ENCODE measurements at places on chromosomes 7 and 10.

DNA sequence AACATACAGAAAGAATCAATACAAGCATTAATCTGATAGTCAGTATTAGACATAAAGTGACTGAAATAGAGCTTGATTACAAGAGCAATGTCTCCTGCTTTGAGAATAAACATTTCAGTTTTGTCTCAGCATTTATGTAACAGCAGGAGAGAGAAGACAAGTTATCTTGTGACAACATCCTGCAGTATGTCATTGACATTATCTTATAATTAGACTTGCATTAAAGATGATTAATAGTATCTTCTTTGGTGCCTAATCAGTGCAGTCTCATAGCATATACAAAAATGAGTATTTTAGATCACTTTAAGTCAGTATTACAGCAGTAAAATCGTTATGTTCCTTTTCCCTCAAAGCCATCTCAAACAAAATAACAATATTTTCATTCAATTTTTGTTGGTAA is 436.1 kb upstream of the ETV1 start:
- no peak for DNase-seq

GRCh38 chr10:71390461-71390835 is 6.3 kb upstream of the CDH23 start:
- no peak for DNase-seq

- DNase-seq: no peak
Observed at GRCh38 chr7:4406288-4407058, 275.6 kb upstream of the FOXK1 start.

DNA sequence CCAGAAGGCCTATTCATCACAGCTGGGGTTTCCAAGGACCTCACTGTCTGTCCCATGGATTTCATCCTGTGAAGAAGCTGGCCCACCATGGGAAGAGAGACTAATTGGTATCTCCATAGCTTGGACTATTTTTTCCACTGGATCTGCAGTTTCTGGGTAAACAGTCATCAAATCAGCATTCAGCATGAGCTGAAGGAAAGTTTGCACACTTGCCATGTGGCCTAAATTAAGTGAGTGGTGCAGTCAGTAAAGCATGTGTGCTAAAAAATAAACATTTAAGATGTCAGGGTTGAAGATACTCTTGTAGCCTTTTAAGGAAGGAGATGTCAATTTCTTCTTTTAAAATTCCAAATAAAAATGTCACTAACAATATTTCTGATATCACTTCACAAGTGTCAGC is 381.1 kb upstream of the ZMIZ1 start:
- DNase-seq: no peak

- no peak for DNase-seq
Observed at GRCh38 chr7:111082351-111082750, 8.6 kb upstream of the LRRN3 start.

GRCh38 chr10:69123306-69123746 is 652 bp upstream of the VPS26A start:
- DNase-seq: peak; percentile 75

DNA sequence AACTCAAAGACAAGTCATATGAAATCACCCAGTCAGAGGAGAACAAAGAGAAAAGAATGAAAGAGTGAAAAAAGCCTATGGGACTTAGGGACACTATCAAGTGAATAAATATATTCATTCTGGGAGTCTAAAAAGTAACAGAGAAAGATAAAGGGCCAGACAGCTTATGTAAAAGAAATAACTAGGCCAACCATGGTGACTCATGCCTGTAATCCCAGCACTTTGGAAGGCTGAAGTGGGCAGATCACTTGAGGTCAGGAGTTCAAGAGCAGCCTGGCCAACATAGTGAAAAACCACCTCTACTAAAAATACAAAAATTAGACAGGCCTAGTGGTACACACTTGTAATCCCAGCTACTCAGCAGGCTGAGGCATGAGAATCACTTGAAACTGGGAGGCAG is 154.7 kb upstream of the TMEM106B start:
- no peak for DNase-seq

DNA sequence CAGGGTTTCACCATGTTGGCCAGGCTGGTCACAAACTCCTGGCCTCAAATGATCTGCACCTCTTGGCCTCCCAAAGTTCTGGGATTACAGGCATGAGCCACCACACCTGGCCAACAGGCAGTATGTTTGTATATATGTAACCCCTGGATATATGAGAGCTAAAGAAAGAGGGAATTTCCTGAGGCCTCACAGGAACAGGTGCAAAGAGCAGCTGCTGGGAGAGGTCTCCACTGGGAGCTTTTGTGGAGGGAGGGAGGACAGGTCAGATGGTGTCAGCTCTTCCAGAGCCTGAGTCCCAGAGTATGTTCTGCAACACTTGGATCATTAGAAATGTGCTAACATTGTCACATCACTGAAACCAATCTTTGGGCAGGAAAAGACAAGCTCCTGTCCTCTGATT is 110.1 kb upstream of the KIF5B start:
- no peak for DNase-seq

DNA sequence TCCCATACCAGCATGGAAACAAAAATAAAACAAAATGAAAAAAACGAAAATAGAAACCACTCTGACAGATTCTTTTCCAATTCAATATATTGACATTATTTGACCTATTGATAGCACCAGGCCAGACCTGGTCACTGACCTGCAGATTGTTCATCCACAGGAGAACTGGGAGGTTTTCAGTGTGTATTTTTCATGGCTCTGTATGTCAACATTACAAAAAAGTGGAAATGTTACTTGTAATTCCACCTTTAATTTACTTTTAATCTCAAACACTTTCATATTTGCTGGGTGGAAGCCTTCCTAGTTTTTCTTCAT is 2.9 kb downstream of the HKDC1 start:
- DNase-seq: no peak

GRCh38 chr10:57222603-57223002 is 861.5 kb upstream of the ZWINT start:
- DNase-seq: no peak

GRCh38 chr10:19772972-19773371 is 43.3 kb upstream of the PLXDC2 start:
- no peak for DNase-seq

Data from ACHN (cell line).